Upper lobe of left lung (tissue), 6 donors: ENCODE measurements at places on chromosomes 4 and X.

DNA sequence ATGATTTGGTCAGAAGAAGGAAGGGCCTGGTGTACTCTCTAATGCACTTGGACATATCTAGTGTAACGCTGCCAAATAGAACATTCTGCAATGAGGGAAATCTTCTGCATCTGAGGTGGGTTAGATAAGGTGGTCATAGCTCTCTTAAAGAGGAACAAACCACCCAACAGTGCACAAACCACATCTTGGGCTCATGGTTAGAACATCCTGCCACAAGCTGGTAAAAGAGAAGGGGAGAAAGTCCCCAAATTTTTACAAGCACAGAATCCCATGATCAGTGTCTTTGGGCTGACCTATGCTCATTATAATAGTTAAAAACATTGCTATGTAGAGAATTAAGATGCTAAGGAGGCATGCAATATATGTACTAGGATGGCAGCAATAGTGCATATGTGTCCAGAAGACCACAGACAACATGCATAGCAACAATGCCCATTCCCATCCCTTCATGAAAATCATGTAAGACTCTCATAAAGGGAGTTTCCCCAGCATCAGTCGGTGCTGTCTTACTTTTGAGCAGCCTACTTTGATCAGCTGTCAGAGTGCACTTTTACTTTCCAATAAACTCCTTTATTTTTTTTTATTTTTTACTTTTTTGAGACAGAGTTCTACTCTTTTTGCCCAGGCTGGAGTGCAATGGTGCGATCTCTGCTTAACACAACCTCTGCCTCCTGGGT is 99.7 kb upstream of the SLC7A11 start:
- no peak for DNase-seq

DNA sequence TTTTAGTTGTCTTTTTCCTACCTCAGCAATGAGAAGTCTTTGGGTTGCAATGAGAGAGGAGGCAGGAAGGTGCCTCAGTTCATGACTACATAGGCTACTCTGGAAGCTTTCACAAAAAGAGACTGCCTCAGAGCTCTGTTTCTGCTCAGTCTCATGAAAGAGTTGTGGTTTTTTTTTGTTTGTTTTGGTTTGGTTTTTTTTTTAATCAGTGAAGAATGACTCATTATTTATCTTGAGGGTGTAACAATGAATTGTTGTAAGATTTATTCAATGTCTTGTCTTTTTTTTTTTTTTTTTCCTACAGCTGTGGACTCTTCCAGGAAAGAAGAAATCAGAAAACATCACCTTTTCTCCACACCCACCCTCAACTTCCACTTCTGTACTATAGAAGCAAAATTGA is 67.5 kb upstream of the CXCL13 start:
- DNase-seq: no peak

- no peak for DNase-seq
These were observed 61.5 kb upstream of the ZMAT1 start for GRCh38 chrX:101993335-101993734.

- no peak for DNase-seq
These were observed 53.7 kb downstream of the LNX1 start for GRCh38 chr4:53537606-53538005.

- DNase-seq: no peak
These were observed 7.2 kb downstream of the TCEAL3 start for GRCh38 chrX:103614999-103615398.

DNA sequence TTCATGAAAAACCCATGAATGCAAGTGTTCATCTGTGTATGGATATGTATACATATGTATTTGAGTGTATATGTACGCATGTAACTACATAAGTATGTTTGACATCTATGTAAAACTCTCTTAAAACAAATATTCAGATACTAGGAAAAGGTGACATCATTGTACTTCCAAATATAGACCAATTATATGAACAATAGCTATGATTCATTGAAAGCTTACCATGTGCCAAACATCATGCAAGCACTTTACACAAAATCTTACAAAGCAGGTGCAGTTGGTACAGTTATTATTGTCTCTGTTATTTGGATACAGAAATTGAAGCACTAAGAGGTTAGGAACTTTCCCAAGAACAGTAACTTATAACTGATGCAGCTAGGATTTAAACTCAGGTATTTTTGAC is 21.4 kb downstream of the MAGEB17 start:
- DNase-seq: no peak

- DNase-seq: no peak
These were observed 295.8 kb downstream of the GBA3 start for GRCh38 chr4:22988526-22988925.

DNA sequence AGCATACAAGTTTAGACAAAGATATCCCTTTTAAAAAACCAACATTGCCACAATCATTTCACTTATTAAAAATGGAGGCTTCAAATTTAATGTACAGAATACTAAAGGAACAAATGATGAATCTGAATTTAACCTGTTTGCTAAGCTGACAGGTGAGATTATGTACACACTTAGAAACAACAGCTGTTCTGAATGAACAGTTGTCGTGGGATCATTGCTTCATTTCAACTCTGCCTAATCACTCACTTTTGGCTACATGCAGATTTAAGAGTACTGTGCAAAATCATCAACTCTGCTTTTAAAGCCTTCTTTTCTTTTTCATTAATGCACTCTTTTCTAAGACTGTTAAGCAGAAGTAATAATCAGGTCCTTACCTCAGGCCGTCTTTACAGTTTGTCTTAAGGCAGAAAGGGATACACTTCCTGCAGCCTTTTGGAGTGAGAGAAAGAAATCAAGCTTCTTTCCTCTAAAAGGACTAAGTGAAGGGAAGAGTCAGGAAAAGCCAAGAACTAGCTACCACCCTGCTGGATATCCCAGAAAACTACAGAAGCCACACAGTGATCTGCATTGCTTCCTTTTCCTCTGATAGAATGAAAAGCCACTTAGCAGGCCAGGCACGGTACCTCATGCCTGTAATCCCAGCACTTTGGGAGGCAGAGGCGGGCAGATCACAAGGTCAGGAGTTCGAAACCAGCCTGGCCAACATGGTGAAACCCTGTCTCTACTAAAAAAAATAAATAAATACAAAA is 54.7 kb upstream of the NPNT start:
- DNase-seq: no peak

DNA sequence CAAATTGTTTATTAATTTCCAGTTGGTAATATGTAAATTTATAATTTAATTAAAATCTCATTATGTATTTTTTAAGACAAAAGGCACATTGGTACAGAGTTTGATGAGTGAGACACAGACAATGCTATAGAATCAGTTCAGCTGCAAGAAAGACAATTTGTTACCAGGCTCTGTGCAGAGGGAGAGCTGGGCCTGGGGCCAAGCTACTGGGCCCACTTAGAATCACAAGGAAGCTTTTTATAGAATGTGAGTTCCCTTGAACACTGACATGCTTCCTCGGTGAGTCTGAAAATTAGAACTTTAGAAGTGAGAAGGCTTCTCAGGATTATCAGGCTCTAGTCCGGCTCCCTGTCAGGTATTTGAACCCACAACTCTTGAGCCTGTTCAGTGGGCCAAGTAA is 129.0 kb downstream of the AFF2 start:
- DNase-seq: no peak

DNA sequence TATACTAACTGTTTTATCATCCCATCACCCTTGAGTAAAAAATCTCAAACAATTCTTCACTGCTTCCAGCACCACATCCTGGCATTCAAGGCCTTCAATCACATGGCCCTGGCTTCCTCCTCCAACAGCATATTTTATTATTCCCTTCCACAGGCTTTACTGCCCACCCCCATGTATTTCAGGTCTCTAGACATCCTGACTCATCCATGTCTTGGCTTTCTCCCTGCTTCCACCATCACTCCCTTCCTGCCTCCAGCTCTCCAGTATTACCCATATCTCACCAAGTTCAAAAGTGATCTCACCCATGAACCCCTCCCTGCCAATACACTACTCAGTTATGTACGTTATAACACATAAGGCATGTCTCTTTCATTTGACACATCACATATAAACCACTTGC is 34.7 kb upstream of the PLAC1 start:
- no peak for DNase-seq

DNA sequence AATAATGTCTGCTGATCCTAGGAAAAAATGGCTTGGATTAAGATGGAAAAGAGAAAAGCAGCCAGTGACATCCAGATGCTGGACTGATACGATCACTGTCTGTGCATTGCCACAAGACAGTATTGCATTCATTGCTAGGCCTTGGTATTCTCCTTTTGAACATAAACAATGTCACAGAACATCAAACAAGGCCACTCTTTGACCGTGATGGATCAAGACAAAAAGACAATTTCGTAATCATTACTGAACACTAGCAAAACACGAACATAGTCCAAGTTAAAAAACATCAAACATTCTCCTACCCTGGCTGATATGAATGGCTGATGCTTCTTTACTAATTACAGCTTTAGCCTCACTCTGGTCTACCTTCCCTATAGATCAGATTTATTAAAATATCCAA is 374.1 kb upstream of the CXorf51B start:
- DNase-seq: no peak

- no peak for DNase-seq
These were observed 54.6 kb upstream of the HHIP start for GRCh38 chr4:144591401-144591800.

DNA sequence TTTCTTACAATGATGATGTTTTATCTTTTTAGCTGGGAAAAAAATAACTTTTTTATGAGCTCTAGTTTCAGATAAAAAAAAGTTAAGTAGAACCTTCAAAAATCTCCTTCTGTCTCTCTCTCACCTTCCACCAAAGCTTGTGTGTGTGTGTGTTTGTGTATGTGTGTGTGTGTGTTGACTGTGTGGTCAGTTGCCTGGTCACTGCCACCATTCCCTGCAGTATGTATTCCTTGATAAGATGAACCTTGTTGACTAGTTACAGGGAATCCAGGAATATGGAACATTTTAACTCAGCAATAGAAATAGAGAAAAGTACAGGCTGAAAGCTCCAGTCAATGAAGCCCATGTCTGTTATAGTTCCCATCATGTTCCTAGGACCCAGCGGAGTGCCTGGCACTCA is 143.5 kb downstream of the CORIN start:
- DNase-seq: no peak

- DNase-seq: no peak
These were observed 31.1 kb upstream of the CYLC1 start for GRCh38 chrX:83829874-83830273.

DNA sequence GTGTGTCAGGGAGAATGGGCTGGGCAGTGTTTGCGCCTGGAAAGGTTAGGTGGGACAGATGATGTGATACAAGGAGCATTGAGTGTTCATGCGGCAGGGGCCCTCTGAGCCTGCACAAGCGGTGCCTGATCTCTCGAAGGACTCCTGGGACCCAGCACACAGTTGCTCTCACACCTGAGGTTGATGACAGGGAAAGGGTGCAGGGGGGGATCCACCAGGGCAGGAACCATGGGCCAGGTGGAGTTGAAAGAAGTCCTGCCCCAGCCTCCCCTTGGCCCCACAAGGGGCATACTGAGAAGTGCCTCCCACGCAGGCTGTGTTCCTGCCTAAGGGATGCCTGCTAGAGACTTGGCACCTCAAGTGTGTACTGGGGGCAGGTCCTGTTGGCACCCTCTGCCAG is 33.1 kb downstream of the TKTL1 start:
- no peak for DNase-seq

DNA sequence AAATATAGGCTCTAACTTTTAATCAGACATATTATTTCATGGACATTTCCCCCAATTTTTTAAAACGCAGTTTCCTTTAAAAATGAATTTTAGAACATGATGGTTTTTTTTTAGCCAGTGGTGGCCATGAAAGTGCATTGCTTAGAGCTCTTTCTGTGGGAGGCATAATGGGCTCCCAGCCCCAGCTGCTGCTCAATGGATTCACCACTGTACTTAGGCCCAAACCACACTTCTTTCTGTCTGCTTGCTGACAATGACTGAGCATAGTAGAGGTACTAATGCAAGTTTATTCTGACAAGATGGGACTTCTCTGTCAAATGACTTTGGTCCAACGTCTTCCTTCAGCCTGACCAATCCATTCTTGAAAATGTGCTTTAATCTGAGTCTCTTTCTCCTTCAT is 400.2 kb upstream of the GRIA3 start:
- no peak for DNase-seq

GRCh38 chrX:97867266-97867665 is 983.6 kb downstream of the RPA4 start:
- no peak for DNase-seq

GRCh38 chrX:93932471-93933220 is 258.6 kb downstream of the FAM133A start:
- no peak for DNase-seq

DNA sequence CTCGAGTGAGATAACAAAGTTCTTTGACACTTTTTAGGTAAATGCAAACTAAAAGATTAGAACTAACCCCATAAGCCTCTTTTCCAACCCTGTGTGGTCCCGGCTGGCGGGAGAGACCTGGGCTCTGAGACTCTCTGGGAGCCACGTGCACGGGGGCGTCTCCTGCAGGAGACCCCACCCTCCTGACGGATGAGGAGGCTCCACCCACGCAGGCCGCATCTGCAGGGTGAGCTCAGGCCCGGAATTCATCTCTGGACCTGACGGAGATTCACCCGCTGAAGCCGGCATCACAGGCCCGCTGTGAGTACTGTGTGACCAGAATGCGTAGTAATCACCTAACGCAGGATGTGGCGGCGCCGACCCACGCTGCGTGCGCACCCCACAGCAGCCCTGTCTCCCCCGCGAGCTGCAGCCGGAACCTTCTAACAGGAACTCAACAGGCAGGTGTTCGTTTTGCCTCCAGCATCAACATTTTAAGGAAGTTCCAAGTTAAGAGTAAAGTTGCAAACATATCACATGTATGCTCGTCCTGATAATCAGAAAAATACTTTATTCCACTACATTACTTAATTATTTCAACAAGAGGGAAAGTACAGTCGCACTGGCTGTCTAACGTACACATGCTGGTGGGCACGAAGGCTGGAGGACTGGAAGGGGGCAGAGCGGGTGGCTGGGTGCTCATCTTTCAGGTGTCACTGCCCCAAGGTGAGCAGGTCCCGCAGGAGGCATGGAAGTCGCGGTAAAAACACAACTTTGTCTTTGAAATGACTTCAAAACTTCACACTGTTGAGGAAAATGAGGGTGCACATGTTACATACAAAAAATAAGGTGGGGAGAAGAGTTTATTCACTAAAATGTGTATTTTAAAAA is 44.5 kb downstream of the FGFRL1 start:
- DNase-seq: no peak
